ENCODE measurements at places on chromosomes 11 and 22.

GRCh38 chr22:27474711-27475547 is 326.6 kb downstream of the MN1 start:
- DNase-seq = peak; percentile 62

- no peak for DNase-seq
Observed at GRCh38 chr22:49325531-49326395, 501.9 kb downstream of the BRD1 start.

- DNase-seq = no peak
Observed at GRCh38 chr11:134258577-134258976, 5.2 kb downstream of the ACAD8 start.

DNA sequence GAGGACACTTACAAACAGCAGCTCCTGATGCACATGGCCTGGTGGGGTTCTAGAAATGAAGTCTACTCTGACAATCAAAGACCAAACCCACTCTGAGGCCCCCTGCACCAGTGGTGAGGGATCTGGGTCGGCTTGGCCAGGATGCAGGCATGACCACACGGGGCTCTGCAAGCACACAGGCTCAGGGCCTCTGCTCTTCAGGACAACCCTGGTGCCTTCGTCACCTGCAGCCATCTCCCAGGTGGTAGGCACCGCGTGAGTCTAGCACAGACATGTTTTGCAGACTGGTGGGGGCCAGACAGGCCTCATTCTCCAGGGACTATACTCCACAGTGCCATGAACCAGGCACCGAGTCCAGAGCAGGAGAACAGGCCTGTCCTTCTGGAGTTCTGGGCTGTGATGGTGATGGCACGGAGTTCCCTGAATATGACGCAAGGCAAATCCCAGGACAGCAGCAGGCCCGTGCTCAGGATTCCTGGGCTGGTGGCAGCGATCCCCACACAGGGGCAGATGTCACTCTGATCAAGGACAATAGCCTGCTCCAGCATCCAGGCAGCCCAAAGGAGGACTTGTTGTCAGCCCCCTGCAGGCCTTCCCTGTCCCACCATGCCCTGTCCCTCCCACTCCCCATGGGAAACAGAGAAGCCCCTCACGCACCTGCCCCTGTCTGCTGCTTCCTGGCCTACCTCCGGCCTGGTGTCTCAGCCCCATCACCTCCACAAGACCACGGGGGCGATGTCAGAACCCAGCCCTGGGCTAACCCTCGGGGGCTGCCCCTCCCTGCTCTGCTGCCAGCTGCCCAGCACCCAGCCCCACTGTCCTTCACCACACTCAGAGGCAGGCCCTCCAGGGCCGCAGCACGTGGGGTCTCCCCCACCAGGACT is 36.1 kb downstream of the GNB1L start:
- no peak for DNase-seq

DNA sequence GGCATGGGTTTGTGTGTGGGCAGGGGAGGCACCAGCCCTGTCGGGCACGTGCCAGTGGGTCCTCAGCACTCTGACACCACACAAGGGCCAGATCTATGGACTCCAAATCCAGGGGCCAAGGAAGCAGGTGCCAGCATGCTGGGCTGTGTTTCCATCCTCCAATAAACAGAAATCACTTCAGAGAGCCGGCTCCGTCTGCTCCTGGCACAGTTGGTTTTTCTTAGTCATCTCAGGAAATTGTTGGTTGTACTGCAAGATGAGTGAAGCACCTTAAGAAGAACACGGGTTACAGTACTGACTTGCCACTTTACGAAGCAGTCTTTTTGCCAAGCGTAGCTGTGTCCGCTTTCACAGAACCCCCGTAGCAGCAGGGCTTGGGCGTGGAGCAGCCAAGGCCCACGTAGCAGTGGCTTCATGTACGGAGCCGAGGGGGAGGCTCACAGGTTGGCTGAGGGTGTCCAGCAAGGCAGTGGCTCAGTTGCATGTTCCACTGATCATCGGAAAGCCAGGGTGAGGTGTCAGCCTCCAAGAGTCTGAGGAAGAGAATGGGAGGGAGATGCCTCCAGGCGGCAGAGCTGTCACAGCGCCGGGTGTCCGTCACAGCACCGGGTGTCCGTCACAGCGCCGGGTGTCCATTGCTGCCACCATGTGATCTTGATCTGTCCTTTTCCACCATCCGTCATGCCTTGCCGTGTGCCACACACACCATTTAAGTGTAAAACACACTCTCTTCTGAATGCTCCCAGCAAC is 314.9 kb downstream of the CTTN start:
- DNase-seq = no peak

GRCh38 chr22:17407643-17408042 is 38.4 kb downstream of the CECR2 start:
- DNase-seq = no peak

DNA sequence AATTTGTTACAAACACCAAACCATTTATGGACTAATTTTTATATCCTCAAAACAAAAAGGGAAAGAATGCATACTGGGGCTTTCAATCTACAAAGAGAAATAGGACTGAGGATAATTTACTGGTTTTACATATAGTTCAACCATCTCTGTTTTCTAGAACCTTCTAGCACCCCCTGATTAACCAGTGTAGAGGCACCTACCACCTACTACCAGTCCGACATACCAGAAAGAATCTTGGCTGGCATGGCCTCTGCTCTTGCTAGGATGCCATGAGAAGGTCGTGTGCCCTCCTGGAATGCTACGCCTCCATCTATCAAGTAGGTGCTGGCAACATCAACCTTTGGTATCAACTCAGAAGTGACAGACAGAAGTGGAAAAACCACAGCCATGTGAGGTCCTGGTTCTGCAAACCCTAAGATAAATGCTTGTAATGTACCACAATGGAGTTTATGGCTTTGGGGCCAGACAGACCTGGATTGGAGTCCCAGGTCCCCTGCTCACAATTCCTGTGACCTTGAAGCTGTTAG is 28.2 kb downstream of the MYH9 start:
- no peak for DNase-seq

GRCh38 chr11:63791495-63792167 is 21.6 kb upstream of the SPINDOC start:
- no peak for DNase-seq

DNA sequence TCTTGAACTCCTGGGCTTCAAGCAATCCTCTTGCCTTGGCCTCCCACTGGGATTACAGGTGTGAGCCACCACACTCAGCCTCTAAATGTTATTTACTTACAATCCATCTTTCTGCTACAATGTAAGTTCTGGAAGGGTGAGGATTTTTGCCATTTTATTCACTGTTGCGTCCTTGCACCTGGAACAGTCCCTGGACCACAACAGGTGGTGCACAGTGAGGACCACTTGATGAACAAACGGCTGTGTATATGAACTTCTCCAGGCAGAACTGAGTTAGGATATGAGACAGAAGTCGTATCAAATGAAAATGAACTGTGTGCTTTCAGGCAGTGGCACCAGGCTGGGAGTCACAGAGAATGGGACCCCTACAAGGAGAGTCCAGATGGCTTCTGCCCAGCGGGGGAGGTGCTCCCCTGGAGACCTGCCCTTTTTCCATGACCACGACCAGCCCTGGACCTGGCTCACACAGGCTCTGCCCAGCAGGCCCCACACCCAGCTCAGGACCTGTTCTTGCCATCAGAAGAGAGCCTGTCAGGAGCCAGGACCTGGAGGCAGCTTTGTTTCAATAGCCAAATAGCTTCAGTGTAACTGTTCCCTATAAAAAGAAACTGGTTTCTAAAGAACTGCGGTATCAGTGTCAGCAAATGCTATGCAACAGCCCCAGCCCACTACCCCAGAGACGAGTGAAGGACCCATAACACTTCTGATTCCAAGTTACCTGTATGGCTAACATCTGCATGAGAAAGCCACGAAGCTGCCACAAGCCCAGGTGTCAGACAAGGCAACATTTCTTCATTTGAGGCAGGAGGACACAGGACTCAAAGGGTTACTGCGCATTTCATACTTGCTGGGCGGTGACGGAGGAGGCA is 104.9 kb downstream of the MICAL3 start:
- DNase-seq = no peak

- no peak for DNase-seq
Observed at GRCh38 chr11:133047771-133048115, 484.6 kb downstream of the OPCML start.

GRCh38 chr11:67024966-67025365 is 2.0 kb downstream of the SYT12 start:
- DNase-seq = no peak

DNA sequence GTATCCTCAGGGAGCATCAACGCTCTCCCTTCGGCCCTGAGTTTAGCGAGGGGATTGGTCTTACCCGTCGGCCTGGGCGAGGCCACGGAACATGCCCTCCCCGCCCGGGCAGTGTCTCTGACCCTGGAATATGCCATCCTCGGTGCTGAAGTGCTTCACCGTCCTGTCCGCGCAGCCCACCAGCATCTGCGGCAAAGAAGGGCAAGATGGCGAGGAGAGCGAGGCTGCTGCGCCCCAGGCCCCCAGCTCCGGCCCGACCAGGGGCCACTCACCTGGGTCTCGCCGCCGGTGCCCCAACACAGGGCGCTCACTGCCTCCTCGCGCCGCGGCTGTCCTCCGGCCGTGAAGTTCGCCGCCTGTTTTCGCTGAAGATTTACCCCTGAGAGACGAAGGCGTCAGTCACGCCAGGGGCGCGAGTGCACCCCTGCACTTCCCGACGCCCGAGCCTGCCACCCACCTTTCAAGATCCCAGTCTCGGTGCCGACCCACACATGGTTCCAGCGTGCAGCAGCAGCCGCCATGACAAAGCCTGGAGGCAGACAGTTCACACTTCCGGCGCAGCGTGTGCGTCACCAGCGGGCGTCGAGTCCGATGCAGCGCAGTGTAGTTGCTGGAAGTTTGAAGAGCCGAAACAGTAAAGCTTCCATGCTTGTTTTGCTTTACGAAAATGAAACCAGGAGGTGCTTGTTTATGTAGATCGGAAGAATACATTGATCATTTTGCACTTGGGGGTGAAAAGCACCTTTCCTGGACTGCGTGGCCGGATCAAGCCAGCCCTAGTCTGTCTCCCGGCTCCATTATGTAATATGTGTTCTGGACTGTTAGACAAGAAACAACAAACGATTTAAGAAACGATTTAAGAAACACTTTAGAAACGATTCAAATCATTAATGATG is at the start of gene WDR74:
Gene WDR74, minus strand, starts transcription at position 541 of the 896 bp plus-strand sequence. Its CDS starts 20 bp downstream, at position 521.
- DNase-seq = peak; percentile 73

GRCh38 chr11:130467116-130467900 is 18.9 kb downstream of the ADAMTS15 start:
- no peak for DNase-seq

DNA sequence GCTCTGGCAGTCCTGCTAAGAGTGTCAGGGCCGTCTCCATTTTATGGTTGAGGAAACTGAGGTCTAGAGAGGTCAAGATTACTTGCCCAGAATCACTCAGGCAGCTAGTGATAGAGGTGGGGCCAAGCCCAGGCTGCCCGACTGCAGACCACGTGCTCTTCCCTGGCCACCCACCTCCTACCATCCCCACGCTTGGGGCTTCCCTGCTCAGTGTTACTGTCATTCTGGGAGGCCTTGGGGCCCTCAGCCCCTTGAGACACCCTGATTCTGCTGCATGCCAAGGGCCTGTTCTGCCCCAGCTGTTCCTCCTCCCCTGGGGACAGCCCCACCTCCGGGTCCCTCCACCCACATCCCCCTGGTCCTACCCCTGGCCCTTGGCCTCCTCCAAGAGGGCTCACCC is 17.2 kb upstream of the TAB1 start:
- no peak for DNase-seq

- no peak for DNase-seq
Observed at GRCh38 chr11:44968510-44968909, 17.8 kb upstream of the TP53I11 start.

DNA sequence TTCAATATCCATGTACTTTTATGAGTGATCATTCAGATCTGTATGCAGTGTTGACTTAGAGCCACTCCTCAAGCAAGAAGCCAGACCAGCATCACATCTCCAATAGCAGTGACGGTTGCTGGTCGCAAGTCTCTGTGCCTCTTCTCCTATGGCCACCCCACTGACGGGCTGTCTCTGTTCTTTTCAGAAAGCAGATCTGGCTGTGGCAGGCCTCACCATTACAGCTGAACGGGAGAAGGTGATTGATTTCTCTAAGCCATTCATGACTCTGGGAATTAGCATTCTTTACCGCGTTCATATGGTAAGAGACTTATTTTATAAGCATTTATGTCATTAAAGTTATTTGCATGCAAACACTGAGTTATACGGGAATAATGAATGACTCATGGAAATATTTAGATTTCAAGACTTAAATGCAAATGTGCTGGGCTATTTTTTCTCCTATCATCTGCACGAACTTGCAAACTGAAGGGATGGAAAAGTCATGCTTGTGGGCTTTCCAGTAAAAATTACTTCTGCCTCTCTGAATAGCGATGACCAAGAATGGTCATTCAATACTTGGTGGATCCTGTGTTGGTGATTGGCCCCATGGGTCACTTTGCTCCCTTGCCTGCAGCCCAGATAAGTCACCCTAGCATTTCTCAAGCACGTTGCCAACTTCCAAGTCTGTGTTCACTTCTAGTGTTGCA is 83.6 kb upstream of the TBCEL start:
- no peak for DNase-seq

- DNase-seq = no peak
Observed at GRCh38 chr22:31046539-31047226, 34.4 kb upstream of the SMTN start.

GRCh38 chr22:38250643-38251340 is 22.0 kb downstream of the TMEM184B start:
- DNase-seq = no peak

GRCh38 chr11:124749912-124750311 is 2.1 kb downstream of the VSIG2 start:
- DNase-seq = no peak

DNA sequence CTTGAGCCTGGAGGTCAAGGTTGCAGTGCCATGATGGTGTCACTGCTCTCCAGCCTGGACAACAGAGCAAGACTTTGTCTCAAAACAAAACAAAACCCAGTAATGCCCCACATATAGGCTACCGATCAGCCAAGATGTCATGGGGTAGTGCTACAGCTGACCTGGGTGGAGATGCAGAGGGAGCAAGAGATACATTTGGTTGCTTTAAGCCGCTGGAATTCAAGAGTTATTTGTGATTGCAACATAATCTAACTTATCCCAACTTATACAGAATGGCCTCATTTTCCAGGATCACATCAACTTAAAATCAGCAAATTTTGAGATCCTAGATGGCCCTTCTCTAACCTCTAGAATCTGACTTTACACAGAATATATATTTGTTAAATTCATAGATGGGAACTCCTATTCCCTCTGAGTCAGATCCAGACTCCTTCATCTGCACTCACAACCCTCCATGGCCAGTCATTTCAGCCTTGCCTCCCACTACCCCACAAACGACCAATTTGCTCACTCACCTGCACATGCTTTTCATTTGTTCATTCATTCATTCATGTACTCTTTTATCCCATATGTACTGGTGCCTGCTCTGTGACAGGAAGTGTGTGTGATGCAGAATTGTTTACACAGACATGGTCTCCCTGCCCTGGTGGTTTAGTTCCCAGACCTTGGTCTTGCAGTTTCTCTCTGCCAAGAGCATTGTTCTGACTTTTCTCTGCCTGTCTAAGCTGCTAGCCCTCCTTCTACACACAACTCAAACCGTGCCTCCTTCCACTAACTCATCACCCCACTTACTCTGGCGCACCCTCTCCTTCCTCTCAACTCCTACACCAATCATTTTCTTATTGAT is 24.1 kb upstream of the APLNR start:
- no peak for DNase-seq

GRCh38 chr11:14446701-14447169 is 52.9 kb downstream of the COPB1 start:
- DNase-seq = no peak

Data from H1 (cell line).